Activated naive CD4-positive, alpha-beta T cell treated with Interleukin-2 at 50 U/mL for 16 hours (primary cell): ENCODE measurements at places on chromosomes 6 and 20.

- no peak for DNase-seq
Observed at GRCh38 chr6:149628875-149629510, 19.5 kb downstream of the KATNA1 start.

DNA sequence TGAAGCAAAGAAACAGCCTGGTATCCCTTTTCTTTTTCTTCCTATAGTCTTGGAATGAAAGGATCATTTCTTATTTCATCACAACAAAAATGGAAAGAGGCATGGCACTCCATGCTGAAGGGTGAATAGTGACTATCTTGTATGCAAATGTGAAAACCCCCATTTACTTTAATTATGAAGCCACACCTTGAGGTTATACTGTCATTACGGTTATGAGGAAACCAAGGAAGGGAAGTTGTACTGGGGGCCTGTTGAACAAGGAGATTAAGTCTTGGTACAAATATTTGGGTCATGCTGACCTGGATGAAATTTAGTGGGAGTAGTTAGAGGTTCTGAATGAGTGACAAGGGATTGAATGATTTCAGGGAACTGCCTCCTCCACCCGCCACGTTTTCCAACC is 8.7 kb upstream of the STXBP5 start:
- no peak for DNase-seq

GRCh38 chr20:64239449-64240242 is 15.9 kb upstream of the PCMTD2 start:
- DNase-seq: no peak

- DNase-seq: no peak
Observed at GRCh38 chr6:108581237-108581931, 20.7 kb downstream of the FOXO3 start.

- DNase-seq: no peak
Observed at GRCh38 chr6:114595186-114595585, 252.4 kb upstream of the HS3ST5 start.
